Anterior cingulate cortex (tissue), 58 donors: ENCODE measurements at places on chromosomes 11 and 22.

DNA sequence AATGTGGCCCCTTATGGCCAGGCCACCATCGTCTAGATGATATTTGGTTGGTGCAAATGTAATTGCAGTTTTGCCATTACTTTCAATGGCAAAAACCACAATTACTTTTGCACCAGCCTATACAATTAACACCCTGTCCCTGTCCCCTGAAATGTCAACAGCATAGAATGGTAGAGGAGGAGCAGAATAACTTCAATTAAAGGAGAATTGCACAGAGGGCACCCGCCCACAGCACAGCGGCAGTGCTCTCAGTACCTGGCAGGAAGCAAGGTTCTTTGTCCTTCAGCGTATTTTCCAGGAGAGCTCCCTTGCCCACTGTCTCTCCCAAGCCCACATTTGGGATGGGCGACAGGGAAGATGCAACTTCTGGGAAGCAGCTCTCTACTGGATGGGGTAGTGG lies 115.3 kb downstream of the TRIM29 start:
- no peak for DNase-seq

DNA sequence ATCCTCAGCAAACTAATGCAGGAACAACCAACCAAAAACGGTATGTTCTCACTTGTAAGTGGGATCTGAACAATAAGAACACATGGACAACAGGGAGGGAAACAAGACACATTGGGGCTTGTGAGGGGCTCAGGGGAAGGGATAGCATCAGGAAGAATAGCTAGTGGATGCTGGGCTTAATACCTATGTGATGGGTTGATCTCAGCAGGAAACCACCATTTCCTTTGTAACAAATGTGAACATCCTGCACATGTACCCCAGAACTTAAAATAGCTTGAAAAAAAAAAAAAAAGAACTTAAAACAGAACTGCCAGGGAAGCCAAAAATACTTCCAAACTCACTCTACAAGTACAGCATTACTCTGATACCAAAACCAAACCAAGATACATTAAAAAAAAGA lies 33.8 kb downstream of the CASP4 start:
- DNase-seq: no peak

- no peak for DNase-seq
These were observed 31.3 kb upstream of the IGLL5 start for GRCh38 chr22:22856364-22856763.

DNA sequence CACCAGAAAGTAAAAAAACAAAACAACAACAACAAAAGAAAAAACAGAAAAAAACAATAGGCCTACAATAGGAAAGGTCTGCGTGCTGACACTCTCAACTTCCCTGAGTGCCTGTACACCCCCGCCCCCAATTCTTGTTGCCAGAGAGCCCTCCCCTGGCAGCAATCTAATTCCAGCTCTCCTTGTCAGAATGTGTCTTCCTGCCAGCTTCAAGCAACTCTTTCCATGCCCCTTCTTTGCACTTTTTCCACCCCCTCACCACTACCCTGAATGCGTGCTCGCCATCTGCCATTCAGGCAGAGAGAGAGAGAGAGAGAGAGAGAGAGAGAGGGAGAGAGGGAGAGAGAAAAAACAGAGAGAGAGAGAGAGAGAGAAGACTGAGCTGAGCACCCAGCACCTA lies 245.0 kb downstream of the KIRREL3 start:
- DNase-seq: no peak

DNA sequence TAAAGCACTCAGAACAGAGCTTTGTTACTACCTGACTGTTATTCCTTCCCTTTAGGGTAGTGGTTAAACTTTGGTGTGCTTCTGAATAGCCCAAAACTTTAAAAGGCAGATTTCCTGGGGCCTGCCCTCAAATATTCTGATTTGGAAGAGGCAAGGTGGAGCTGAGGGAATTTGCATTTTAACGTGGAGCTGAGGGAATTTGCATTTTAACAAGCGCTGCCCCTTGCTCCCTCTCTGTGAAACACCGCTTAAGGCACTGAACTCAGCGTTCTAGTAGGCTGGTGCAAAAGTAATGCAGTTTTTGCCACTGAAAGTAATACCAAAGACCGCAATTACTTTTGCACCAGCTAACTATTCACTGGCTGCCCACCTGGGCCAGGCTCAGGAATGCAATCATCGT lies 35.0 kb downstream of the TPST2 start:
- no peak for DNase-seq

DNA sequence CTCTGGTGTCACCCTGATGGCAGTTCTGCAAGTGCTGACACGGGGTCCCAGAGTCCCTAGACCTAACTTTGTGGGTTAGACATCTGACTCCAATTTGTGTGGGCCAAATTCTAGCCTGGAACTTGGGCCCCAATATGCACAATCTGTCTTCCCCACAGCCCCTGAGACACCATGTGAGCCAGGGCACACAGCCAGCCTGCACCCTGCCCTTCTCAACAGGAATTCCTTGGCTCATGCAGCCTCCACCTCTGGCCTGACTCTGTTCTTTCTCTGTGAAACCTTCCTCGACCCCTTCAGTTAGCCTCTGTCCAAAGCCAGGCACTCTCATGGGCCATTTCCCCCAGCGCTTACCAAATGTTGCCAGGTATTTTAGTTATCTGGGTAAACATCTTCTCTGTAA lies 59.1 kb upstream of the POU2AF1 start:
- DNase-seq: no peak

- DNase-seq: no peak
These were observed 47.5 kb upstream of the SORL1-AS1 start for GRCh38 chr11:121500275-121500674.

GRCh38 chr11:119607726-119608125 lies 121.3 kb downstream of the NECTIN1 start:
- DNase-seq: no peak

GRCh38 chr22:49369726-49370626 lies 457.7 kb downstream of the BRD1 start:
- DNase-seq: no peak

DNA sequence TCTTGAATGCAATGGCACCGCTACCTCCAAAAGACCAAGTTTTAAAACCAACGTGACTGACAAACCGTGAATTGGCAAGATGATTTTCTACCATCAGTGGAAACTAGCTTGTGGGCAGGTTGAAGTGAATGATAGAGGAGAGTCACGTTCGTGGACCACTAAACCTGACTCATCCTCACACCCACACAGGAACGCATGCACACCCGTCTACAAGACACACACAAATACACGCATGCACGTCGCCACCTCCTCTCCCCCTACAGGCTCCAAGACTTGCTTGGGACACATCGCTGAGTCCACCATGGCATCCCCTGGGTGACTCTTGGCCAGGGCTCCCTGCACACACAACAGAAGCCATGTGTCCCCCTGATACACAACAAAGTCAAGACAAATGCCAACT lies 14.4 kb downstream of the TMPRSS6 start:
- DNase-seq: no peak

- DNase-seq: no peak
These were observed 61.8 kb downstream of the OTOG start for GRCh38 chr11:17608821-17609220.

DNA sequence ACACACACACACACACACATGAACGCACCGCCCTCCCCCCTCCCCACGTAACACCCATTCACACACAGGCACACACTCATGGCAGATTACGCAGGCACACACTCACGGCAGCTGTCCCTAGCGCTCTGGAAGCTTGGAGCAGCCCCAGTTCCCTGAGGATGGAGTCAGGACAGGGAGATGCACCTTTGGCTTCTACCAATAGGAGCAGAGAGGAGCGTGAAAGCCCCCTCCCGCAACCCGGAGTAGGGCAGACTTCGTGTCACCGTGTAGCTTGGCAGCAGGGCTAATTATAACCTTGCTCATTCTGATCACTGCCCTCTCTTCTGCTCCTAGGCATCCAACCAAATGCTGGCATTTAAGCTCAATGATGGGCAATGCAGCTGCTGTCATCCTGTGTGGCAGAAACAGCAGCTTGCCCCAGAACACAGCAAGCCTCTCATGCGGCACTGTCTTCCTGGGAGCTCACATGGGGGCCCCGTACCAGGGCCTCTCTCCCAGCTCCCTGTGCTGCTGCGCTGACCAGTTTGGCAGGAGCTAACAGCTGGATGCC lies 31.9 kb downstream of the ANKK1 start:
- DNase-seq: no peak

- DNase-seq: no peak
These were observed 5.8 kb upstream of the NECTIN1 start for GRCh38 chr11:119734788-119735187.

DNA sequence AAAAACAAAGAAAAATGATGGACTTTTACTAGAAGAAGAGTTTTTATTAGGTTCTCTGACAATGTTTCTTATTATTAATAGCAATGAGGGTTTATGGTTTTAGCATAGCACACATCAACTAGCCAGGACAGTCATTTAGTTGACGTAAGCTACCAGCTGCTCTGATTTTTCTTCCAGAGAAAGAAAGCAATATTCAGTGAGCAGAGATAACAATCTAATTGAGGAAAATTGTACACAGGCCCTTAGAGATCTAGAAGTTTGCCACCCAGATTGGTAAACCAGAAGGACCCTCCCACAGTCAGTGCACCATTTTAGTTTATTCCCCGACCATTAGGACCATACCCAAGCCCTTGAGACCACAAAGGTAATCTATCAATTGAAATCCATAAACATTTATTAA lies 28.7 kb upstream of the TBCEL start:
- no peak for DNase-seq

- DNase-seq: peak; percentile 78
These were observed at the start of gene BCL2L13 for GRCh38 chr22:17638432-17639246. Gene BCL2L13 (plus strand): TSS chr22:17638757. CDS start chr22:17655712, 16,955 bp downstream.

DNA sequence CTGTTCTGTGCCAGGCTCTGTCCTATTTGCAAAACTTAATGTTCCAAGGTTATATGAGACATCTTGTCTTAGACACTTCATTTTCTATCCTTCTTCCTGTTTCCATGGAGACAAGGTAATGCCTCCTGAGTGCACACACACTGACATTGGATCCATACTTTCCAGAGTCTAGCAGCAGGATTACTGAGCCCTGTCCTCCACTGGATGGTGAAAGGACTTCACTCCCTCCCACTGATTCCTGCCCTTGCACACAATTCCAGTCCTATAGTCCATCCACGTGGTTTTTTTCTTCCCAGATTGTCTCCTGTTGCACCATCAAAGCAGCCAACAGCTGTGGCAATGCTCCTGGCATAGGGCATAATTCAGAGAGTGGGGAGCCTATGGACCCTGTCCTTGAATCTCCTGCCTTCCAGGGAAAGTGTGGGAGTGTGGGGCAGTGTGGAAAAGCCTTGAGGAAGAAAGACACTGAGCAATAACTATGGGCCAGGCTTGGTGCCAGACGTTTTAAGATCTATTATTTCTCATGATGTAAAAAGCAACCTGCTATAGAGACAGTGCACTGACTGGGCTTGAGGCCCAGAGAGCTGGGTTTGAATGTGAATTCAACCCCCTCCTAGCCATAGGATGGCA lies 31.3 kb downstream of the SERPINH1 start:
- DNase-seq: no peak

GRCh38 chr11:131179836-131180235 lies 190.6 kb upstream of the NTM start:
- no peak for DNase-seq

DNA sequence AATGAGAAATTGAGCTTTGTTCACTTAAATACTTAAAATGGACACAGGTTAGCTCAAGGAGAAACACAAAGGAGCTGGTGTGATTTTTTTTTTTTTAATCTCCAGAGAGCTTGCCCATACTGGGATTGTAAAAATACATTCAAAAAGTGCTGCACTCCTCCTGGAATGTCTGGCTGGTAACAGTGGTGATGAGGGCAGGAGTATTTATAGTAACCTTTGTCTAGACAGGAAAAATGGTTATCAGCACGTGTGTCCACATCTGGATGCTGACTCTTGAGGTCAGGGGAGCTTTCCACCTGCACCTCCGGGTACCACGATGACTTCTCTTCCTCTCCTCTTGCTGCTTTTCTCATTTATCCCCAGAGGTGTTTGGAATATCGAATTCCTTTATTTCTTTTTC lies 30.1 kb downstream of the EXT2 start:
- DNase-seq: no peak

DNA sequence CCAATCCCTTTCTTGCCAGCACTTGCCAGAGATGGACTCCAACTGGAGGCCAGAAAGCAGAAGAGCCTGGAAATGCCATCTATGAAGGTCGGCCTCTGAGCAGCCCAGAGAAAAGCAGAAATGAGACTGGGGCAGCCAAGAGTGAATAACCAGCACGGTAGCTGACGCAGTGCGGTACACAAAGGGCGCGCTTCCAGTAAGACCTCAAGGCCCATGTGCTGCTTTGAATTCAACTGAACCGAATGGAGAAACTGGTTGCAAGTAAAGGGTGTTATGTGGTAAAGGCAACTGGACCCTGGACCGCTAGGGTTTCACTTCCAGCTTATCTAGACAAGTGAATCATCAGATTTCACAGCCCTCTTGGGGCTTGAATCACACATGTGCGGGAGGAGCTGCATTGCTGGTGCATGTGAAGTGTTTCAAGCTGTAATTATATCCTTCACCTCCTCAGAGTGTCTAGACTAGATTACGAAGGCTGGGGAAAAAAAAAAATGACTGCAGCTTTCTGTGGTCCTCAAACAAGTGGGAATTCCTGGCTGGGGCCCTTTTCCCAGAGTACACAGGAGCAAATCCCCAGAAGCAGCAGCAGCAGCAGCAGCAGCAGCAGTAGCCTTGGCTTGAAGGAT lies 128.9 kb downstream of the CCDC34 start:
- no peak for DNase-seq

DNA sequence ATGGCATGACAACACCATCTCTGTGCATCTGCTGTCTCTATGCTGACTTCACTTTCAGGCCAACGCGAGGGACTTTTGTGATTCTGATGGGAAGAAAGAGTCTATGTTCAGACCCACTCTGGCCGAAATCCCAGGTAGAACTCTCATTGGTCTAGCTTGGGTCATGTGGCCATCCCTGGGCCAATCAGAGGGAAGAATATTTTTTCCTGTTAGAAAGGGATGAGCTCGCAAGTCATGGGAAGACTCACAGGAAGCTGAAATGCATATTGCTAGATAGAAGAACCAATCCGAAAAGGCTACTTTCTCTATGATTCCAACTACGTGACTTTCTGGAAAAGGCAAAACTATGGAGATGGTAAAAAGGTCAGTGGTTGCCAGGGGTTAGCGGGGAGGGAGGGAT lies 56.0 kb upstream of the LINC01488 start:
- no peak for DNase-seq

DNA sequence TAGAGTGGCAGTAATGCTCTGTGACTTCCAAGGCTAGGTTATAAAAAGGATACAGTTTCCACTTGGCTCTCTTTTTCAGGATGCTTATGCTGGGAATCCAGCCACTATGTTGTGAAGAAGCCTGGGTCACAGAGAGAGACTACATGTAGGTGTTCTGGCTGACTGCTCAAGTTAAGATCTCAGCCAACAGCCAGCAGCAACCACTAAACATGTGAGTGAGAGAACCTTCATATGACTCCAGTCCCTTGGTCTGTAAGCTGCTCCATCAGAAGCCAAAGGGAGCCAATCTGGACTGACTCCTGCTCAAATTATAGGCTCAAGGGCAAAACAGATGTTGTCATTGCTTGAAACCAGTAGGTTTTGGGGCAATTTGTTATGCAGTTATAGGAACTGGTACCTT lies 162.7 kb downstream of the MAML2 start:
- no peak for DNase-seq

GRCh38 chr22:23243006-23243573 lies 62.8 kb downstream of the BCR start:
- no peak for DNase-seq

- no peak for DNase-seq
These were observed 505 bp downstream of the FAM227A start for GRCh38 chr22:38655519-38656255.
